MCF 10A (cell line): ENCODE measurements at places on chromosomes 3 and 15. TPM values are rescaled to one million over a fixed set of nuclear protein-coding genes. Genes with fewer than 3 reads are reported as not detected.
A peak's percentile ranks its signal among the peaks of the same experiment; 100 is the strongest.

DNA sequence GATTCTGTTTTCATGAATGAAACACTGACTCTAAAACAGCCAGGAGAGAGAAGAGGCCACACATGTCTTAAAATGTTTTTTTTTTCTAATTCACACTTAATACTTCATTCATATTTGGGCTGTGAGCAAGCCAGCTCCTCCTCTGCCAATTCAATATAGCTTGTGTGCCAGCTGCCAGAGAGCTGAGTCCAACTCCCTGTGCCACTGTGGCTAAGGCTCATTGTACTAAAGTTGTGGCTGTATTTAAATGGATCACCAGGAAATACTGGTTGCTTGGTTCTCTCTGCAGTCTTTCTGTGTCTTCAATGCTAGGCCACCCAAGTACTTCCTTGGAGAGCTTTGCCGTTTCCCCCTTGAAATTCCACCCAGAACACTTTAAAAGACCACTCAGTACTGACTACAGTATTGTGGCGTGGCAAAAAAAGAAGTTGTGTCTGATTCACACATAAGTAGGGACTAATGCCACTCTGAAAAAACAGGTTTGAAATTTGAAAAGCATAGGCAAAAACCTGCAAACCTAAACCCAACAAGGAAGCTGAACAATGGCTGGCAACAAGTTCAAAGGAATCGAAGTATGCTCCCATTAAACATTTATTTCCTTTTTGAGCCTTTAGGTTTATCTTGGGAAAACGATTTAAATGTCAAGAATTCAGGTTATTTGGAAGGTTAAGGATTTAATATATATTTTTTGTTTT is 524.7 kb downstream of the DIPK2A start:
- H3K27ac ChIP-seq, result no peak overlapping the region
- DNase-seq, result no peak
- no peaks in the 10 kb centered on the region for H3K36me3 ChIP-seq
- H3K4me1 ChIP-seq, result no peaks in the 10 kb centered on the region
- H3K4me3 ChIP-seq, result no peak overlapping the region
- no peaks in the 10 kb centered on the region for H3K27me3 ChIP-seq

DNA sequence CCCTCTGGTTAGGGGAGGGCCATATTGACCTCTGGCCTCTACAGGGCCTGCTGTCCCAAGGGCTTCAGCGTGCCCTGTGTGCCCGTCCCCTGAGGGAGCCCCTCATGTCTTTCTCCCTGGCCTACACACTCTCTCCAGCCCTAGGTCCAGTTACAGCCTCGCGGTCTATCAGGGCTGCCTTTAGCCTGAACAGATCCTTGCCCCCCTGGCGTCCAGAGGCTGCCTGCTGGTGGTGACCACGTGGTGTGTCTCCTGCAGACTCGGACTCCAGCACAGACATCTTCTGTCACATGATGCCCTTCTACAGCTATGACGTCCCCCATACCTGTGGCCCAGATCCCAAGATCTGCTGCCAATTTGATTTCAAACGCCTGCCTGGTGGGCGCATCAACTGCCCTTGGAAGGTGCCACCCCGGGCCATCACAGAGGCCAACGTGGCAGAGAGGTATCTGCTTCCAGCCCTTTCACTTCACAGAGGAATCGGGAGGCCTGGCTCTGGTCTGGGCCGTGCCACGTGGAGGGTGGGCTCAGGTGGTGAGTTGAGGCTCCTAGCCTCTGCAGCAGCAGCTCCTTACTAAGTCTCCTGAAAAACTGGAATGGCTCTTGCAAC is 4.1 kb downstream of the MAN2A2 start:
- H3K27me3 ChIP-seq, result no peaks in the 10 kb centered on the region
- H3K27ac ChIP-seq, result no peak overlapping the region
- H3K36me3 ChIP-seq, result peaks cover 33% of the 10 kb centered on the region

GRCh38 chr3:13874891-13875290 is 5.0 kb downstream of the WNT7A start:
- no peak overlapping the region for H3K27ac ChIP-seq
- H3K27me3 ChIP-seq, result no peaks in the 10 kb centered on the region
- no peak overlapping the region for H3K4me3 ChIP-seq
- DNase-seq, result no peak

GRCh38 chr3:143502081-143502480 is 346.2 kb downstream of the SLC9A9 start:
- no peaks in the 10 kb centered on the region for H3K27me3 ChIP-seq
- H3K27ac ChIP-seq, result no peak overlapping the region
- H3K4me1 ChIP-seq, result no peaks in the 10 kb centered on the region
- H3K36me3 ChIP-seq, result no peaks in the 10 kb centered on the region
- no peak overlapping the region for H3K4me3 ChIP-seq

DNA sequence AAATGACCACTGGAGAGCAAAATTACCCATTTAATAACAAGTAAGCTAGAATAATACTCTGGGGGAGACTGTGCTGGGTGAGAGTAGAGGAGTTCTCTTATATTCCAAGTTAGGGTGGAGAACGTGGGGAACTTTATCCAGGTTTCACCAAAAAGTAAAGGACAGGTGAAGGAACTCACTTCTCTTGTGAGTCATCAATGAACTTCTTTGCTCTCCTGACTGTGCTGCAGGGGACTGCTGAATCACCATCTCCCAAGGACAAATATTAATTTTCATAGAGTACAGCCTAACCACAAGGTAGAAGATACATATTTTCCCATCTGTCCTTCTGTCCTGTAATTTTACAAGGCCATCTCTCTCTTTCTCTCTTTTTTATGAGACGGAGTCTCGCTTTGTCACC is 8.3 kb upstream of the PDCD6IP start:
- DNase-seq, result no peak
- no peak overlapping the region for H3K4me3 ChIP-seq
- no peaks in the 10 kb centered on the region for H3K27me3 ChIP-seq
- H3K36me3 ChIP-seq, result peaks cover 7% of the 10 kb centered on the region
- H3K27ac ChIP-seq, result no peak overlapping the region
- peaks cover 20% of the 10 kb centered on the region for H3K4me1 ChIP-seq

DNA sequence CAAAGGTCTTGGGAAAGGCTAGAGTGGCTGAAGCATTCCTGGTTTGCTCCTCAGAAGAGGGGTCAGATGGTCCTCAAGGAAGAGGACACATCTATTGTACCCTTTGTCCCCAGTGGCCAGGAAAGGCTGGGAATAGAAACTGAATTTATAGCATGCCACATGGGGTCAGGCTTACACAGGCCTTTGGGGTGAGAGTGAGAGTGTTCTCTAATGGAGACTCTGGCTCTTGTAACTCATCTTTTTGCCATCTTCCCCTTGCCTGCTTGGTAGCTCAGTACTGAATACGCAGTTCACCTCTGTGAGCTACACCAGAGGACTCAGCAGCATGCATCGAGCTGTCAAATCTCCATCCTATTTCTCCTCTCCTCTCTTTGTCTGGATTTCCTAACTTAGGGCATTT is 87.5 kb downstream of the ATP2B2 start:
- H3K4me3 ChIP-seq, result no peak overlapping the region
- no peaks in the 10 kb centered on the region for H3K36me3 ChIP-seq
- H3K4me1 ChIP-seq, result peaks cover 5% of the 10 kb centered on the region
- H3K27ac ChIP-seq, result no peak overlapping the region

- H3K27ac ChIP-seq, result no peak overlapping the region
- H3K27me3 ChIP-seq, result no peaks in the 10 kb centered on the region
- no peaks in the 10 kb centered on the region for H3K36me3 ChIP-seq
- DNase-seq, result no peak
- no peak overlapping the region for H3K4me3 ChIP-seq
- no peaks in the 10 kb centered on the region for H3K4me1 ChIP-seq
Observed at GRCh38 chr3:28612232-28612631, 263.6 kb upstream of the AZI2 start.

DNA sequence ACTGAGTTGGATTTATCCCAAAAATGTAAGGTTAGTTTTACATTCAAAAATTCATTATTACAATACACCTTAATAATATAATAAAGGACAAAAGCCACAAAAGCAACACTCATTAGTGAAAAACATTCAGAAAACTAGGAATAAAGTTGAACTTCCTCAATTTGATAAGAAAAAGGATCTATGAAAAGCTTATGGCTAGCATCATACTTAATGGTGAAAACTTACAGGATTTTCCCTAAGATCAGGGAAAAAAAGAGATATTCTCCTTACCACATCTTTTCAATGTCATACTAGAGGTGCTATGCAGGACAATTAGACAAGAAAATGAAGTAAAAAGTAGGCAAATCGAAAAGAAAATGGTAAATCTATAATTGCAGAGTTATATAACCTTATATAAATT is 279.9 kb downstream of the CGGBP1 start:
- no peak overlapping the region for H3K4me3 ChIP-seq
- no peak for DNase-seq
- no peaks in the 10 kb centered on the region for H3K27me3 ChIP-seq
- no peaks in the 10 kb centered on the region for H3K36me3 ChIP-seq

TERC gene
- total RNA-seq, result 2.9 and 7.9 TPM in 2 replicates

IRAK2 gene
- total RNA-seq, result 6.0 and 7.0 TPM in 2 replicates

DNA sequence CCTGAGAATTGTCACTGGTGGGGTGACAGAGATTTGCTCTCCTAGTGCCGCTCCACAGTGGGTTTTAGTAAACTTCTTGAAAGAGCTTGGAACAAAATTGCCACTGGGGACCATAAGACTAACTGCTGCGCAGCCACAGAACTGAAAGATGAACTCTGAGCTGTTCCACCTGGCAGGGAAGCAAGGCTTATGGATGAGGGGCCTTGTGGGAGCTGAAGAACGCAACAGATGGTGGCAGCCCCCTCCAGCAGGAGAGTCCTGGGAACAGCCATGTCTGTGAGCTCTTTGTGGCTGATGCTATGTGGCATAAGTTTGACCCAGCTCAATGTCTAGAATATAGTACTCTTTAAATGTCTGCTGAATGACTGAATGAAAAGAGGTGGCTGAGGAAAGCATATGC is 66.8 kb upstream of the C2CD4B start:
- H3K4me1 ChIP-seq, result no peaks in the 10 kb centered on the region
- no peak for DNase-seq
- no peaks in the 10 kb centered on the region for H3K27me3 ChIP-seq
- no peak overlapping the region for H3K27ac ChIP-seq
- no peak overlapping the region for H3K4me3 ChIP-seq
- no peaks in the 10 kb centered on the region for H3K36me3 ChIP-seq

GRCh38 chr3:184186184-184186901 is at the start of gene ABCF3:
ABCF3 (plus strand) TSS chr3:184186199; CDS start chr3:184186208, 9 bp downstream.
- H3K27ac ChIP-seq, result peak within 1 kb of the TSS; percentile 93
- H3K4me1 ChIP-seq, result peaks cover 19% of the 10 kb centered on the region
- H3K36me3 ChIP-seq, result peaks cover 77% of the 10 kb centered on the region
- DNase-seq, result no peak
- no peaks in the 10 kb centered on the region for H3K27me3 ChIP-seq

- H3K27me3 ChIP-seq, result no peaks in the 10 kb centered on the region
- peak overlapping the region; percentile 69 for H3K4me3 ChIP-seq
- H3K36me3 ChIP-seq, result peaks cover 42% of the 10 kb centered on the region
- peak overlapping the region; percentile 52 for H3K27ac ChIP-seq
- peaks cover 21% of the 10 kb centered on the region for H3K4me1 ChIP-seq
- peak; percentile 91 for DNase-seq
Observed at GRCh38 chr15:22949074-22949547, 31.1 kb downstream of the CYFIP1 start.

MYO1E gene
- total RNA-seq, result 116 and 121 TPM in 2 replicates

SOX2 gene
- total RNA-seq, result not detected in 2 replicates

STXBP5L gene
- not detected in 2 replicates for total RNA-seq

- H3K4me1 ChIP-seq, result peaks cover 23% of the 10 kb centered on the region
- peak; percentile 72 for DNase-seq
- no peaks in the 10 kb centered on the region for H3K27me3 ChIP-seq
Observed at GRCh38 chr15:31489801-31490646, 163.4 kb downstream of the KLF13 start.

DNA sequence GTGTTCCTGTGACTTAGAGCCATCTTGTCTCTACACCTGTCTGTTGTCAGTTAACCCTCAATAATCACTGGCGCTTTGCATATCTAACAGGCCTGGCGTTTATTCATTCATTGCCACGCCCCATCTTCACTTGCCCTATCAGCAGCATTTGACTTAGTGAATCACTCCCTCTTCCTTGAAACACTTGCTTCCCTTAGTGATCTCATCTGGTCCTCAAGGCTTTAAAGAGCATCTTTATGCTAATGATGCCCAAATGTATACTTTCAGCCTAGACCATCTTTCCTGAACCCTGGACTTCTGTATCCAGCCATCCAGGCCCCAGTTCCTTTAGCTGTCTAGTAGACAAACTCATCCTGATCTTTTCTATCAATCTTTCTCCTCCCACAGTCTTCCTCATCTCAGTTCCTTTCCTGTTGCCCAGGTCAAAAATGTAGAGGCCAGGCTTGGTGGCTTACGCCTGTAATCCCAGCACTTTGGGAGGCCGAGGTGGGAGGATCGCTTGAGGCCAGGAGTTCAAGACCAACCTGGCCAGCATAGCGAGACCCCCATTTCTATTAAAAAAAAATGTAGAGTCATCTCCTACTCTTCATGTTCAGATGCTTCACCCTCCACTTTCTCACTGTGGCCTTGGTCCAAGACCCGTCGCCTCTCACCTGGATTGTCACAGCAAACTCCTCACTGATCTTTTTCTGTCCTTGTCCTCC is 1.4 kb upstream of the IGDCC4 start:
- no peak overlapping the region for H3K27ac ChIP-seq
- no peak overlapping the region for H3K4me3 ChIP-seq
- no peaks in the 10 kb centered on the region for H3K36me3 ChIP-seq
- H3K4me1 ChIP-seq, result peaks cover 8% of the 10 kb centered on the region
- H3K27me3 ChIP-seq, result peaks cover 44% of the 10 kb centered on the region

- H3K36me3 ChIP-seq, result no peaks in the 10 kb centered on the region
- peak; percentile 11 for DNase-seq
- peaks cover 16% of the 10 kb centered on the region for H3K4me1 ChIP-seq
- H3K27me3 ChIP-seq, result no peaks in the 10 kb centered on the region
- no peak overlapping the region for H3K27ac ChIP-seq
- H3K4me3 ChIP-seq, result no peak overlapping the region
Observed at GRCh38 chr3:101252307-101252706, 68.1 kb downstream of the IMPG2 start.

DNA sequence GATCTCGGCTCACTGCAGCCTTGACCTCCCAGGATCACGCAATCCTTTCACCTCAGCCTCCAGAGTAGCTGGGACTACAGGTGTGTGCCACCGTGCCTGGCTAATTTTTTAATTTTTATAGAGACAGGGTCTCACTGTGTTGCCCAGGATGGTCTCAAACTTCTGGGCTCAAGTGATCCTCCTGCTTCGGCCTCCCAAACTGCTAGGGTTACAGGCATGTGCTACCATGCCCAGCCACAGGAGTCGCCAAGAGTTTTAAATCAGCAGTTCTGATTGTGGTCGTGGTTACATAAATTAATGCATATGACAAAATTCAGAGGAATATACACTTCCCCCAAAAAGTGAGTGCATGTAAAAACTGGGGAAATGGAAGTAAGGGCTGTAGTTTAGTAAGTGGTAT is 32.9 kb downstream of the MEGF11 start:
- H3K4me1 ChIP-seq, result no peaks in the 10 kb centered on the region
- peaks cover 10% of the 10 kb centered on the region for H3K27me3 ChIP-seq
- no peaks in the 10 kb centered on the region for H3K36me3 ChIP-seq
- DNase-seq, result no peak

- H3K27me3 ChIP-seq, result no peaks in the 10 kb centered on the region
- peaks cover 11% of the 10 kb centered on the region for H3K4me1 ChIP-seq
- no peak for DNase-seq
- H3K27ac ChIP-seq, result no peak overlapping the region
Observed at GRCh38 chr15:68380456-68380855, 51.5 kb downstream of the ITGA11 start.

GRCh38 chr3:47722859-47723258 is 58.8 kb downstream of the SMARCC1 start:
- no peaks in the 10 kb centered on the region for H3K4me1 ChIP-seq
- no peak overlapping the region for H3K4me3 ChIP-seq
- DNase-seq, result no peak
- no peaks in the 10 kb centered on the region for H3K27me3 ChIP-seq

PPCDC gene
- 20.3 and 25.1 TPM in 2 replicates for total RNA-seq

FRMD5 gene
- total RNA-seq, result 0.71 and 0.98 TPM in 2 replicates

MTFMT gene
- 14.9 and 15.9 TPM in 2 replicates for total RNA-seq

VWA5B2 gene
- not detected in 2 replicates for total RNA-seq

- no peaks in the 10 kb centered on the region for H3K27me3 ChIP-seq
- H3K4me3 ChIP-seq, result peak overlapping the region; percentile 73
- no peak for DNase-seq
- peaks cover 14% of the 10 kb centered on the region for H3K36me3 ChIP-seq
- H3K27ac ChIP-seq, result peak overlapping the region; percentile 70
Observed at GRCh38 chr3:67653425-67654098, 850 bp downstream of the SUCLG2 start.
